Astrocyte (in vitro differentiated cells and primary cell): ENCODE measurements at places on chromosomes 6 and 20. TPM values are rescaled to one million over a fixed set of nuclear protein-coding genes. Genes with fewer than 3 reads are reported as not detected.

GRCh38 chr6:110180228-110181008, at the start of gene CDC40:
CDC40 (plus strand) TSS chr6:110180427; CDS start chr6:110180445, 18 bp downstream.
- no peak for DNase-seq

DNA sequence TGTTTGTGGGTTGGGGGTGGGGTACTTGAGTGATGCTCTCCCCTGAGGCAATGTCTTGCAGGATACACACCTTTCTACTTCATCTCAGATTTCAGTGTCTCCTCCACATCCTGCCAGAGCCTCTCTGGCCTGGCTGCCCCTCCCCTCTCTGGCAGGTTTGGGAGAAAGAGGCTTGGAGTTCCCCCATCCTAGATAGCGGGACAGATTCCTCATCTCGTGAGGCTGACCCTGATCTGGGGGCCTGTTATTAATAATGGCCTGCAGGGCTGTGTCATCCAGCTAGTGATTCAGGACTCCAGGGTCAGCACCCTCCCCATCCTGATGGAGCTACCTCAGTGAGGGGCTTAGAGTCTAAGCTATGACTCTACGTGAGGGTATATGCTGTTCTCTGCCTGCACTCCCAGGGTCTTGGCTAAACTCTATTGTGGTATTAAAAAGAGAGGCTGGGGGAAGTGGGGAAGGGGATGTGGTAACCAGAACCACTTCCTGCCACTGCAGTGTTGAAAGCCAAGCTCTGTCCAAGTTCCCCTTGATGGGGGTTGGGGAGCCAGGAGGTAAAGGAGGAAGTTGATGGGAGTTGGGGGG, 3.7 kb upstream of the MMP9 start:
- no peak for DNase-seq

DNA sequence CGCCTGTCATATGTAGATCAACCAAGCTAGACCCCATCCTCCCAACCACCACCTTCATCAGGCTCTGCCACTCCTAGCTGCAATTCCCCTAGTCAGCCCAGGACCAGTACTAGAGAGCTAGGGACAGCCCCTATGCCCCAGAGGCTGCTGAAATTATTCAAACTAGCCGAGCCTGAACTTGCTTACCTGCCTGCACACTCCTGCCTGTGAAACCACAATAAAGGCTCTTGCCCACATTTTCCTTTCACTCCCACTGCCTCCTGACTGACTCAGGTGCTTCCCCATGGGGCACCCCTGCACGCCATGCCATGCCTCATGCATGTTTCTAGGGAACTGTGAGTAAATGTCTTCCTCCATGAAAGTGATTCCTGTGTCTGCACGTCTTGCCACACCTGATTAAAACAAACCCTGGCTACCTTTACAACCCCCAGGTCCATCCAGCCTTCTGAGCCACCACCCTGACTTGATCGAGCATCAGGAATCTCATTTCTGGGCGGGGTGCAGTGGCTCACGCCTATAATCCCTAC, 66.5 kb upstream of the IER3 start:
- DNase-seq: no peak

- DNase-seq: peak; percentile 77
These were observed 20.1 kb downstream of the REV3L start for GRCh38 chr6:111462770-111463391.

- DNase-seq: peak; percentile 96
These were observed 123.3 kb upstream of the COL21A1 start for GRCh38 chr6:56370561-56371211.

GRCh38 chr6:143967706-143968376, 40.2 kb downstream of the PLAGL1 start:
- peak; percentile 13 for DNase-seq

DNA sequence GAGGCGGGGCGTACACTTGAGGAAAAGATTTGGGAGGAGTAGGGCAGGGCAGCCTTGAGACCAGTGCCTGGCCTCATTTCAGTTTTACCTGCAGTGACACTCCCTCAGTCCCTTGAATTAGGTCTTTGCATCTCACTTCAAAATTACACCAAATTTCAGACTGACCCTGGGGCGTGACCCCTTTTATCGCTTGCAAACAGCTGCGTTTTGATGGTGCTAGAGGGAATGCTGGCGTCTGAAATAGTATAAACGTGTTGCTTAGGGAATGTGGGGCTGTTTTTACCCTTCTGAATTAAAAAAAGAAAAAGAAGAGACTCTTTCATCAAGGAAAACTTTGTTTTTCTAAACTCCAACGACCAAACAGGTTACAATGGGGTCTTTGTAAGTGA, 21.0 kb downstream of the COL9A1 start:
- no peak for DNase-seq

DNA sequence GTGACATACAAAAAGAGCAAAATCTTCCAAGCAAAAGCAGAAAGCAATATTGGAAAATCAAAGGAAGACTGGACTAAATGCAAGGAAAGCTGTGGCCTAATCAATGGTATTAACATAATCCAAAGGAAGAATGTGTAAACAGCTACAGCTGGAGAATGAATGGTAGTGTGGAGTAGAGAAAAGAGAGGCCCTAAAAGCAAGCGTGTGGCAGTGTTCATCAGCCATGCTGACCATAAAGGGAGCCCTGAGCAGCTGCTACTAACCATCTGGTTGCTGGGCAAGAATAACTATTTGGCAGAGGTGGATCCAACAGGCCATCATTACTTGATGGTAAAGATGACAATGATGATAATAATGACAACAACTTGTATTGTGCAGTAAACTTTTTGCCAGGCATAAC, 148.5 kb upstream of the BEND6 start:
- no peak for DNase-seq

DNA sequence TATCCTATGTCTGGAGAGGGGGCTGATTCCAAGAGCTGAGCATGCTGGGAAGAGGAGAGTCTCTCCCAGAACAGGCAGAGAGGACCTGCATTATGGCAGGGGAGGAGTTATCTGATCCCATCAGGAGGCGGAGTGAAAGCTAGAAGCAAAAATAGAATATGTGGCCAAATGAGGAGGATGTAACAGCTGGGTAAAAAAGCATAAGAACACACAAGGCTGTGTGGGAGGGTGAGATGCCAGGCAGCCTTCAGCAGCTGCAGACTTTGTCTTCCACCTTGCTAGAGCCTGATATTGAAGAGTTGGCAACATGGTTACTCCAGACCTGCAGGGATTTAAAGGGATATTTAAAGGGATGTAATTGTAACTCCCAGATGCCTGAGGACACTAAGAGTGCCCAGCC, 167.1 kb downstream of the PTPRT start:
- no peak for DNase-seq

DNA sequence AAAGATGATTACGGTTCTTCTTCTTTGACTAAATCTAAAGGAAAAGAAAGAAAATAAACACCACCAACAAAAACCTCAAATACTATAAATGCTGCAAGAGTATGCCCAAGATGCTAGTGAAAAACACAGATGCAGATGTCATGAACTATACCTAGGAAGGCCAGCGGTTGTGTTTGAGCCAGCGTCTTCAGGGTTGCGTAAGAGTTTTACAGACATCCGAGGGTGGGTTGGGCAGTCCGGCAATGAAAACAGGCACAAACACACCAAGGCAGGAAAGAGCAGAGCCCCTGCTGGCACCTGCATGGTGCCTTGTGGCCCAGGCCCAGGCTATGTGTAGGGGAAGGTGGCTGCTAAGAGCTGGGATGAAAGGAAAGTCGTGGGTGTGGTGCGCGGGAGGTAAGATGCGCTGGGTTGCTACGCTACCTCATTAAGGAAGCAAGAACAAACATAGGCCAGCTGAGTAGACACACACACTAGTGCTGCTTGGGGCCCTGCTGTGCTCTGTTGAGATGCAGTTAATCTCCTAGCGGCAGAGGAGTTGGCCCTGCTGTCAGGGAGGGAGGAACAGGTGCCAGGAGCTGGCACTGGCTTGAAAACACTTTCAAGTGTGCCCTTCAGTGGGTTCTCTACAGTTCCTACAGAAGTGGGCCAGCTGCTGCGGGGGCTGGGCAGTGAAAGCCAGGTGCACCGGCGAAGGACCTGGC, 170.2 kb upstream of the PLN start:
- DNase-seq: no peak

DNA sequence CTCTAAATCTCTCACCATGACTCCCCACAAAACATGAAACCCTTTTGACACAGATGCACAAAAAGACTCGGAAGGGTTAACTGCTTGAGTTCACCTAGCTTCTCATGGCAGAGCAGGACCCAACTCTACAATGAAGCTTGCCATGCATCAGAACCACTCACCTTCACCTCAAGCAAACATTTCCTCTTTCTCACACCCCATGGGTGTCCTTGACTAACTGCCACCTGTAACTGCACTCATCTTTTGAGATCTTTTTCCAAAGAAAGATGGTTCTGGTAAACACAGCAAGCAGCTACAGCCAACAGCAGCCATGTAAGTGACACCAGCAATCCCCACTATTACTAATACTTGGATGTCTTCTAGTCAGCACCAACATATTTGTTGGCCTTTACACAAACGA, 76.5 kb downstream of the EFHC1 start:
- DNase-seq: no peak

GRCh38 chr20:327186-328026, 2.1 kb downstream of the SOX12 start:
- DNase-seq: peak; percentile 84

- no peak for DNase-seq
These were observed 2.6 kb upstream of the TCFL5 start for GRCh38 chr20:62864207-62864606.

DNA sequence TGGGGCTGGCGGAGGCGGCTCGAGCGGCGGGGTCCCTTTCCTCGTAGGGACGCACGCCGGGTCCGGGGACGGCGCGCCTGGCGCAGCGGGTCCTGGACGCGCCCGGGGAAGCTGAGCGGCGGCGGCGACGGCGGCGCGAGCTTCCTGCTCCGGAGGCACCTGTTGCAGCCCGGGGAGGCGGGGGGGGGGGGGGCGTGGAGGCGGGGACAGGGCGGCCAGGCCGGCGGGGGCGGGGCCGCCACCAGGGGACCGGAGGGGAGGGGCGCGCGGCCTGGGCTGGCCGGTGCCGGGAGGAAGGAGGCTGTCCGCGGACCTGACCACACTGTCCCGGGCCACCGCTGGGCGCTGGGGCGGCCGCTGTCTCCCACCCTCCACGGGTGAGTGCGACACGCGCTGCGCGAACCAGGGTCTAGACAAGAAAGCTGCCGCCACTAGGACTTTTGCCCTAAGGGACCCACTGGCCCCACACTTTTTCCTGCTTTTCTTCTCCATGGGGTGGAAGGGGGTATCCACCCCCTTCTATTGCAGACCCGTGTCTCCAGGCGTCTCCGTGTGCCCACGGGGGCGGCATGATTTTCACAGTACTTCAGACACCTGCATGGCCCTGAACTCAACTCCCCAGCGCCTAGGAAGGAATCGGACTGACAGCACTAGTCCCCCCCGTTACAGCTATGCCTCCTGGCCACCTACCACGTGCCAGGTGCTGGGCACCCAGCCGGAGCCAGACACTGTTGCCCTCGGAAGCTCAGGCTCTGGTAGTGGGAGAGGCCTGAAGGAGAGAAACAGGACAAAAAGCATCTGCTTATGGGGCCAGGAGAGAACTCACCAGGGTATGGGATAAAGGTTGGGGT, at the start of gene NFATC2:
Gene NFATC2, minus strand, starts transcription at position 149 of the 851 bp plus-strand sequence. CDS start 220 bp downstream, outside the sequence.
- no peak for DNase-seq

- DNase-seq: no peak
These were observed 39.0 kb downstream of the CAP2 start for GRCh38 chr6:17432356-17432755.

DNA sequence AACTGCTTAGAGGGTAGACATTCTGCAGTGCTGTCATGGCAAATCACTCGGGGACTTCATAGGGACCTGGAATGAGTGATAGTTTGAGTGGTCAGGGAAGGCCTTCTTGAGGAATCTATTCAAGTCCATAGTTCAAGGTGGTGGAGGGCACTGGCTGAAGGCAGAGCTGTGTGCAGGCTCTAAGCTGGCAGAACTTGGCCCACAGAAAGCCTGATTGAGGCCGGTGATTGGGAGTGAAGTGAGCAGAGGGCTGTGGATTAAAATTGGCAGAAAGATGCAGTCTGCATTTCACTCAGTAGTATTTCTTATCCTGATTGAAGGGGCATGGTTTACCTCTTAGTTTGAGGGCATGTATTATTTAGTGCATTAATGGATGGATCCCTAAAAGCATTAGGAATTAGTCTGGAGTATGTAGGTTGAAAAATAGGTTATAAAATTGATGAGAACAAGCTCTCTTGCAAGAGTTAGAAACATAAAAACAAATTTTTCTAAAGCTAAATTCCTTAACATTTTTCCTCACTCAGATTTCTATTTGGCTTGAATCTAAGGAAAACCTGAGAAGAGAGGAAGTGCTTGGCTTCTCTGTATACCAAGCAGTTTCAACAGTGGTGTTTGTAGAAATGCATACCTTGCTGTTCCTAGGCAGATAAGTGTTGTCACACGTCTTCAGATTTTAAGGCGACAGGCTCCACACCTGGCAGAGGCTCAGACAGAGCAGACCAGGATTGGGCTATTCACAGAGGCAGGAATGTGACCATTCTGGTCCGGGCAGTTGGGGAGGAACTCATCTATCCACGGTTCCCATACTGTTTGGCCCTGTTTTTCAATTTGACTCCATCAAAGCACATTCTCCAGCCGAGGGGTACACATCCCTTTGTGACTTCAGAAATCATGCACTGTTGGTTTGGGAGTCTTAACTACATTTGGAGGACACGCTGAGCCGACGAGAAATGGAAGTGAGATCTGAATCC, 45.2 kb downstream of the UTRN start:
- DNase-seq: no peak

DNA sequence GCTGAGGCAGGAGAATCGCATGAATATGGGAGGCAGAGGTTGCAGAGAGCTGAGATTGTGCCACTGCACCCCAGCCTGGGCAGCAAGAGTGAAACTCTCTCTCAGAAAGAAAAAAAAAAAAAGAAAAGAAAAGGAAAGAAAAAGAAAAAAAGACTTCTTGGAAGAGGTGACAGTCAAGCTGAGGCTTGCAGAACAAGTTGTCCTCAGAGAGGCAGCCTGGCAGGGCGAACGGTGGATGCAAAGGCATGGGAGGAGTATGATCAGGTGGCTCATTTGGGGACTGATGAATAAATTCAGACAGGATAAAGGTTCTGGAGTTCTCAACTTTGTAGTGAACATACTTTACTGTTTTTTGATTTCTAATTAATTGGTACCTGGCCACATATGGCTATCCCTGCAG, 12.4 kb downstream of the ZNF341 start:
- no peak for DNase-seq

GRCh38 chr6:166563805-166564204, 22.7 kb downstream of the RAMACL start:
- DNase-seq: no peak

The PSMG4 gene
- 22.2 and 23.4 TPM in 2 replicates for total RNA-seq

The CST1 gene
- total RNA-seq: not detected in 2 replicates

The GGTLC1 gene
- not detected in 2 replicates for total RNA-seq

The OR2H1 gene
- not detected in 2 replicates for total RNA-seq

The TRDN gene
- total RNA-seq: not detected in 2 replicates

The KIF6 gene
- 1.2 and 2.0 TPM in 2 replicates for total RNA-seq

The DEF6 gene
- total RNA-seq: 2.2 and 3.3 TPM in 2 replicates

The NKAPL gene
- total RNA-seq: not detected in 2 replicates

The WFDC12 gene
- not detected in 2 replicates for total RNA-seq
